Stimulated activated CD8-positive, alpha-beta memory T cell treated with anti-CD3 and anti-CD28 coated beads, Interleukin-2, amount 100 ng/mL, for 1 hour (primary cell): ENCODE measurements at places on chromosomes 16 and 17.

GRCh38 chr17:17030515-17031211, 11.6 kb upstream of the MPRIP start:
- no peak for DNase-seq

DNA sequence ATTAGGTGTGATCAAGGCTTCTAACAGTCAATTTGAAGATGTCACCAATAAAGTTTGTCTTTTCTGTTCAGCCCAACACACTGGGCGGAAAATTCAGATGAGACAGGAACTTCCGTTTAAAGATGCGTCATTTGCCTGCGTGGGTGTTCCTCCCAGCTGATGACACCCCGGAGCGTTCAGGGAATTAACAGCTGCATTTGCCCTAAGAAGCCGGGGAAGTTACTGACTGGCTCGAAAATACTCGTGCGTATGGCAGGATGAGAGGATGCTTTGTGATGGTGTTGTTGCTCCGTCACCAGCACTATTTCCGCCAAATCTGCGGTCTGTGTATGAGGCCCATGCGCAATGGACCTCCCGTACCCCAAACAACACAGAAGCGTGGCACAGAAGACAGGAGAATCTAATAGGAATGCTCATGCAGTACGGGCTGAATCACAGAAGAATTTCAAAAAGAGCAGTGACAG, 11.9 kb upstream of the PVALEF start:
- no peak for DNase-seq

DNA sequence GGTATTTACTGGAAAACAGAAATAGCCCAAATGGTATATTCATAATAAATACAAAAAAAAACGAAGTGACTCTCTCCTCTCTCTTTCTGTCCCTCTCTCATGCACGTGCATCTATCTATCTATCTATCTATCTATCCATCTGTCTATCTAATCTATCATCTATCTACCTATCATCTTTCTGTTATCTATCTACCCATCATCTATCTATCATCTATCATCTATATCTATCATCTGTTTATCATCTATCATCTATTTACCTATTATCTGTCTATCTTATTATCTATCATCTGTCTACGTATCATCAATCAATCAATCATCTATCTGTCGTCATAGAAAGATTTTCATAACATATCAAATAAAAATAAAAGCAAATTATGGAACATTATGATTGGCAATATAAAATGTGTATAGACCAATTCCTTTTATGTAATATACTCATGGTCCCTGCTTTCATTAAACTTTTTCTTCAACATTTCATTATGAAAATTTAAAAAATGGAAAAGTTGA, 126.7 kb upstream of the CACNG3 start:
- DNase-seq = no peak

GRCh38 chr17:80986046-80986445, 5.6 kb upstream of the CHMP6 start:
- DNase-seq = no peak

DNA sequence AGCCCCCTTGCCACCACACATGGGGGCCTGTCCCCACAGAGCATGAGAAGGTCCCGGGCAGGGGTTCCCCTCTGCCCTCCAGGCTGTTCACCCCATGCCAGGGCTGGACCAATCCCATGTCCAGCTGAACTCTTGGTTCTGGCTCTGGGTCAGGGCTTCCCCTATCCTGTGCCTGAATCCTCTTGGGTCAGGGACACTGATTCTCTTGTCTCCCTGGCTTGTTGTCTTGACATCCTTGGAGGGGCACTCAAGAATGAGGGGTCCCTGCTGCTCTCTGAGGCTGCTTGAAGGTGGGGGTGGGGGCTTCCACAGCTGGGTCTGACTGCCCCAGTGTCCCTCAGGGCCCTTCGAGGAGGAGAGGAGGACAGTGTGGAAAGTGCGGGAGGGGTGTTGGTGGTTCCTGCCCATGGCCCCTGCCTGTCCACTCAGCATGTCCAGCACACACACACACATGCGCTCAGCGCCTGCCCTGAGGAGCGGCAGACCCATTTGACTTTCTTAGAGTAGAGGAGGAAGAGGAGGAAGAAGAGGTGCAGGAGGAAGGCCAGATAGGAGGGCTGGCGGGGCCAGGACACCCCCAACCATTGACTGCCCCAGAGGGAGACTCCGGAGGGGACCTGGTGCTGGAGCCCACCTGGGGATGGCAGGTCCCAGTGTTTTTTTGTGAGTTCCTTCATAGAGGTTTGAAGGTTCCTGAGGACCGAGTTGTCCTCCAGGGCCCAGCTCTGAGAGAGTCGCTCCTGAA, 47.0 kb downstream of the TNFRSF13B start:
- DNase-seq = no peak

- no peak for DNase-seq
These were observed 21.1 kb upstream of the TMC5 start for GRCh38 chr16:19396555-19397011.
